Frontal cortex (tissue), 4 donors: ENCODE measurements at places on chromosomes 13 and 19. TPM values are rescaled to one million over a fixed set of nuclear protein-coding genes. Genes with fewer than 3 reads are reported as not detected.

Gene MUC16
- not detected for total RNA-seq

Gene TBXA2R
- total RNA-seq, result 0.41 TPM

Gene FOSB
- 2.0 TPM for total RNA-seq

Gene NCAN
- total RNA-seq, result 162 TPM

Gene IZUMO1
- total RNA-seq, result not detected

Gene PSG6
- not detected for total RNA-seq

Gene LYPD3
- under 0.01 TPM for total RNA-seq

Gene FCAR
- total RNA-seq, result 0.41 TPM

Gene KLK4
- total RNA-seq, result not detected

Gene CCDC9
- 2.4 TPM for total RNA-seq

Gene TNFRSF19
- total RNA-seq, result 10.2 TPM

Gene SBK3
- not detected for total RNA-seq

Gene PRRG2
- 0.41 TPM for total RNA-seq

Gene TEX26
- total RNA-seq, result 1.2 TPM

Gene LILRB5
- total RNA-seq, result under 0.01 TPM

Gene LILRB3
- total RNA-seq, result not detected

Gene FBN3
- total RNA-seq, result 28.1 TPM

Gene TMIGD2
- total RNA-seq, result not detected

Gene C2CD4C
- 20.8 TPM for total RNA-seq

Gene LPAR2
- 14.7 TPM for total RNA-seq

Gene HSH2D
- under 0.01 TPM for total RNA-seq

Gene ZNF560
- 0.41 TPM for total RNA-seq

Gene CYP2F1
- total RNA-seq, result not detected

Gene APOC4
- total RNA-seq, result not detected

Gene LIM2
- not detected for total RNA-seq

Gene SIGLEC11
- total RNA-seq, result under 0.01 TPM

Gene FGF22
- under 0.01 TPM for total RNA-seq

Gene NLRP5
- not detected for total RNA-seq
